ENCODE measurements at places on chromosomes 3 and 15.

- DNase-seq: no peak
These were observed 265.5 kb downstream of the ADAMTSL3 start for GRCh38 chr15:83919319-83919830.

GRCh38 chr15:91865950-91866349 lies 12.4 kb downstream of the SLCO3A1 start:
- DNase-seq: no peak

DNA sequence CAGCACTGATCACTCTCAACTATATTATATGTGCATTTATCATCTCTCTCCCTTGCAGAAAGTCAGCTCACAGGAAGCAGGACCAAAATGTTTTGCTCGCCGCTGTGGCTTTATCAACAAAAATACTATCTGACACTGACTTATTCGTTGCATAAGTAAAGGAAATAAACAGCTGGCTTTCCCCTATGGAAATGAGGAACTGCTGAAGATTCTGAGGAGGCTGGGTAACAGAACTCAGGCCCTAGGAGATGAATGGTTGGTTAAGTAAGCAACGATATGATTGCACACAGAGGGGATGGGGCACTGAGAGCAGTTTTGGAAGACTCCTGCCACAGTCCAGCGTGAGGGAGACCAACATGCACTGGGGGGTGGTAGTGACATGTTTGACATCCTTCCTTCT lies 181.1 kb downstream of the STT3B start:
- DNase-seq: no peak

DNA sequence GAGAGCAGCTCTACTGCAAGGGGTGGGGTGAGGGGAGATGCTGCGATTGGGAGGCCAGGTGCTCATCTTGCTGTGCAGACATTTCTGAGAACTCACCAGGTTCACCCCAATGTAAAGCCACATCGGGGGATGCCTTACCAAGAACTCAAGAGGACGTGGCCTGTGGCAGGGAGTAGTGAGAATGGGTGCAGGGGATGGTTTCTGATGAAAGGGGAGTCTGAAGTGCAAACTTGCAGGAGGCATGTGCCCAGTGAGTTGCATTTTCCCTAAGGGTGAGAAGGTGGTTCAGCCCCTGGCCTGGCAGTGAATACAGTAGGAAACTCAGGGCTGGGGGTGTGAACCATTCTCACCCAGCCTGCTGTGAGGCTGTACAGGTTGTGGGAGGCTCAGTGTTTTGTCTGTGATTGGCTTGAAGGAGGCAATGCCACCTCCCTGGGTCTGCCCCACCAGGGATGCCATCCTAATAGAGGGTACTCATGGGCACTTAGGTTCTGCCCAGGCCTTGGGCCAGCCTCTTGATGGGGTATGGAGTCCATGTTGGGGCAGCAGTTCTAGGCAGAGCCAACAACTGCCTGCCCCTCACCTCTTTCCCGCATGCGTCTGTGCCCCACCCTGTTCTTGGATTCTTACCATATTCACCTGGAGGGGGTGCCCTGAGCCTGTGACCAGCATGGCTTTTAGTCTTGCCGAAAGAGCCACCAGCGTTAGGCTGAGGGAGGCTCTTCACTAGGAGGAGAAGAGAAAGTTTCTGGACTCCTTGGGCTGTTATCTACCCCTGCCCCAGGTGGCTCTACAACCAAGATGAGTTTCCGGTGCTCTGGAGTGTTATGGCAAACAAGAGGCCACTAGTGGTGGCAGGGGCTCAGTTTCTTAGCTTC lies 4.5 kb downstream of the HEMK1 start:
- DNase-seq: no peak

- DNase-seq: no peak
These were observed 40.7 kb downstream of the ATP2C1 start for GRCh38 chr3:130934442-130935089.

- DNase-seq: no peak
These were observed 378.1 kb upstream of the ZNF385D start for GRCh38 chr3:22129101-22129500.

- peak; percentile 99 for DNase-seq
These were observed 123.0 kb upstream of the SPRED1 start for GRCh38 chr15:38129531-38130204.

- DNase-seq: no peak
These were observed 38.3 kb downstream of the FAM43A start for GRCh38 chr3:194723846-194724618.

GRCh38 chr3:188268336-188268735 lies 114.4 kb downstream of the LPP start:
- DNase-seq: no peak

DNA sequence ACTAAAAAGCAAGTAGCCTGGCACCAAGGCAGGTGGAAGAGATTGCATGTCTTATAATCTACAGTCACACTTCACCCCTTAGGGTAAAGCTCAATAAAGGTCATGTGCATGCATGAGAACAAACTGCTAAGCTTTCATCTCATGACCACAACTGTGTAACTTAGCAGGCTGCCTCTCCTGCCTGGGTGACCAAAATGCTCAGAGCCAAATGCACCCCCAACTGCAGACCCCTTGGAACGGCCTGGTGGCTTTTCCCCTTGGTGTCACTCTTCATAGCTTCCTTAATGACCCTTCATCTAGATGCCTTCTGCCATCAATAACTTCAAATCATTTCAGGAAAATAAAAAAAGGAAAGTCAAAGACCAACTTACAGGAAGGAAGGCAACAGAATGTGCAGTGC lies 88.1 kb downstream of the ADAMTS17 start:
- DNase-seq: no peak

DNA sequence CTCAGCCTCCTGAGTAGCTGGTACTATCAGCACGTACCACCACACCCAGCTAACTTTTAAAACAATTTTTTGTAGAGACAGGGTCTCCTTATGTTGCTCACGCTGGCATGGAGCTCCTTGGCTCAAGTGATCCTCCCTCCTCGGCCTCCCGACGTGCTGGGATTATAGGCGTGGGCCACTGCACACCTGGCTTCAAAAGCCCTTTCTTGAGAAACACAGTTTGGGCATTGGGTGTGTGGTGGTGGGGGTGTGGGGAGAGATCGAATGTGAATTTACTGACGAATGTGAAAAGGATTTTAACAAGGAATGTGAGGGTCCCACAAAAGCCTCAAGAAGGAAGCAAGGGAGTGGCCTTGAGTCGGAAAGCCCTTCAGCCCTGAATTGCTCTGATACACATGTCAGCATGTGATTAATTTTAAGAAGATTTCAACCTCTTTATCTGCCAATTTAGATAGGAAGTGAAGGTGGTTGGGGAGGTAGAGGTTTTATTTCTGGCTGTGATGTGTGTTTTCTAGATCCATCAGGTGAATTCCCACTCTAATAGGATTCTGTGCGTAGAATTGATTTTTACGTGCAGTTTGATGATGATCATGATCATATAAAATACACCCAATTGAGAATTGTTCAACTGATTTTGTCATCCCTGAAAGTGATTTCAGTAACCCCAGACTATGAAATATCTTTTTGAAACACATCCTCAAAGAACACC lies 1.1 kb downstream of the CCR4 start:
- no peak for DNase-seq
